NCI-H1417 (cell line): ENCODE measurements at places on chromosomes 3 and 15.

DNA sequence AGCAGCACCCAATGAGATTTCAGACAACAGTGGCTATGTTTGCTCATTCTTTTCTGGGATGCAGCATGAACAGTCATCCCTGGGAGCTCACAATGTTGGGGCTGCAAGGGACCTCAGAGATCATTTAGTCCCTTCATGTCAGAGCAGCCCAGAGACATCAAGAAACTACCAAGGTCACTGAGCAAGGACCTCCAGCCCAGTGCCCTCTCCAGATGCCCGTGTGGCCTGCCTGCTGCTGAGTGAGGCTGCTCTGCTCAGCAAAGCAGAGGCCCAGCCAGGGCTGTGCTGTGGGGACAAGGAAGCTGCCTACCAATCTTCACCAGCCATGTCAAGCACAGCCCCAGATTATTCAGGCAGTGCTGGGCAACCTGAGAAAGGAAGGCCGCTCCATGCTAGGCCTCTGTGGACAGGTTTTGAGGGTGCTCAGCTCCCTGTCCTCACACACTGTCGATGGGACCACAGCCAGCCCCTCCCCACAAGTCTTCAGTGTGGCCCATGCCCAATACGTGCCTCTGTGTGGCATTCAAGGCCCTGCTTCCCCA lies 99.7 kb downstream of the DAPK2 start:
- no peak for DNase-seq

- DNase-seq, result no peak
Observed at GRCh38 chr3:154969366-154969765, 110.8 kb upstream of the MME start.

DNA sequence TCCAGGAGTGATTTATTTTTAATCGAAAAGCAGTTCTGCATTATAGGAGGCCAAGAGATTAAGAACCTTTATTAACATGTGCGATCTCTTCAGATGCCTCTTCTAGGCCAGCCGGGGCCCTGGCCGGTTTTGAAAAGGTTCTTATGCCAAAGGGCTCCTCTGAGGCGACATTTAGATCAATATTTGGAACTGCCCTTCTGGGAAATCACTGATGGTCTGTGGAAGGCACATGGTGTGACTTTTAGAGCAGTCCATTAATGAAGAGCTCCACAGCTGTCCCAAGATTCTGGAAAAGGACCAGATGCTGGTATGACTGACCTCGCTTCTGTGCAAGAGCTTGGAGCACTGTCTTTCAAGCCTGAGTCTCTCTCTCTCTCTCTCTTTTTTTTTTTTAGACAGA lies 19.7 kb downstream of the MGLL start:
- DNase-seq, result no peak

- no peak for DNase-seq
Observed at GRCh38 chr3:57029924-57030323, 30.5 kb upstream of the SPATA12 start.

DNA sequence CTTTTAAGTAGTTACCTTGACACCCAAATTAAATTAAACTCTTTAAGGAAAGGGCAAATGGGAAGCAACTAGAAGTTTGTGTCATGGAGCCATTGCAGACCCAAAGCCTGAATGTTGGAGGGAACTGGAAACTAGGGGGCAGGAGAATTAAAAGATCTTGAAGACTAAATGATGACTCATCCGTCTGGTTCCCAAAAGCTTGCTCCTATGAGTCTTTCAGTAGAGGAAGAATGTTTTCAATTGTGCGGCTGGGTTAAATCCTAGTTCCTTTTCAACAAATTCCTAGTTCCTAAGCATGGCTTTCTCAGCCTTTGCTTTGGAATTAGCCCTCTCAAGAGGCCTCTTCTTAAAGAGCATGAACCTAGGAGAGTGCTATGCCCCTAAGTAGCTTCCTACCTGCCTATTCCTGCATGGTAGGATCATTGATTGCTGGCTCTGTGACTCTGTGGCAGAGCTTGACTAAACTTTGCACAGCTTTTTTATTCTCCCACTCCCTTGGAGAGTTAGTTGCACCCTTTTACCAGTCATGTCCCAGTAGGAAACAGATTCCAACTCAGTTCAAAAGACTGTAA lies 17.7 kb downstream of the CLEC3B start:
- no peak for DNase-seq

DNA sequence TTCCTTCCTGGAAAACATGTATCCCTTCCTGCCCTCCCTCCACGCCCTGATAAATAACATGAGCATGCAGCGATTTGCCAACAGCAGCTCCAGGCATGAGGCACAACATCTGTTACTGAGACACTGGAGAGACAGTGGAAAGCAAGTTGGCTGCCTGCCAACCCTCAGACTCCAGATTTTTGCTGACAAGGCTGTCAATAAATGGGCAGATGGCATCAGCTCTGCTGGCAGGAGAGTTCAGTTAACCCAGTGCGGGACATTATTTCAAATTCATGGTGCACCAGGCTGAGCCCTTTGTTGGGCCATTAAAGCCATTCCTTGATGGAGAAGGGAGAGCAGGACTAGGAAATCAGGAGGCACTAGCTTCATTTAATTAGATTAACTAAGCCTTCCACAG lies 293.3 kb downstream of the MEX3B start:
- peak; percentile 91 for DNase-seq

DNA sequence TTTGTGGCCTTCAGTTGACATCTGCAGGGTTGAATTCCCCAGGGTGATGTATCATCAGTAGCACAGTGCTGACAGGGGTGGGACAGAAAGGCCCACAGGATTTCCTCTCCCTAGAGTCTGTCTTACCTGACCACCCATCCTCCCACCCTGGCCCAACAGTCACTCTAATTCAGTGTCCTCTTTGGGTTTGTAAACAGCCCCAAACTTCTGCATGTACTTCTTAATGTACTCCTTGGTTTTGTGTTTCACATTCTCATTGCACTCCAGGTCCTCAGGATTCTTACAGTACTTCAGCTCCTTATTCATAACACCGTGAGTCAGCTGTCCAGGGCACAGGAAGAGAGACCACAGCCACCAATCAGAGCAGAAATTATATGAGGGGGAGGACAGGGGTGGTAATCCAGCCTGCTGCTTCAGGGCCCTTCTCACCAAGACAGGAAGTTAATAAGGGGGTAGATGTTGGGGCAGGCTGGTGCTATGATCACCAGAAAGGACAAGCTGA lies 37.5 kb downstream of the NBEAL2 start:
- no peak for DNase-seq

DNA sequence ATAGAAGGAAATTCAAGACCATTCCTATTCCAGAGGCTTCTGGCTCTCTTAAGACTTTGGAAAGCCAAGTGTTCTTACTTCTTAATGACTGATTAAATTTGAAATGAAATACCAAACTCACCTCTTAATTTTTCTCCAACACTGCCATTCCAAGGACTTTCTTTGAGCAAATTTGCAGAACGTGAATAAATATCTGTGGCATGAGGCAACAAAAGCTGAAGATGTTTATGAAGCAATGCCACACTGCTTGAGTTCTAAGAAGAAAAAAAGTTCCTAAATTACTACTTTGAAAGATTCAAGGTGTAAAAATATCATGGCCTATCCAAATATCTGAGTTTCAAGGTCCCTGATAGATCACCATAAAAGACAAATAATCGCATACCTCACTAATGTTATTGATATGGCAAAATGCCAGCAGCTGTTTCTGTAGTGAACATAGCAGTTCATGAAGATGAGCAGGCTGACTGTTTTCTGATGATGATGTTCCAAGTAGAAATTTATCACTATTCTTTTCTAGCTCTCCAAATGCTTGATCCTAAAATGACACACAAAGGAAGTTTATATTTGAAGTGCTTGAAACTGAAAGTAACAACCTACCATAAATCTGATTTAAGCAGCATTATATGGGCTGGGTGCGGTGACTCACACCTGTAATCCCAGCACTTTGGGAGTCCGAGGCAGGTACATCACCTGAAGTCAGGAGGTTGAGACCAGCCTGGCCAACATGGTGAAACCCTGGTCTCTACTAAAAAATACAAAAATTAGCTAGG lies 104.4 kb downstream of the HERC1 start:
- DNase-seq, result no peak

DNA sequence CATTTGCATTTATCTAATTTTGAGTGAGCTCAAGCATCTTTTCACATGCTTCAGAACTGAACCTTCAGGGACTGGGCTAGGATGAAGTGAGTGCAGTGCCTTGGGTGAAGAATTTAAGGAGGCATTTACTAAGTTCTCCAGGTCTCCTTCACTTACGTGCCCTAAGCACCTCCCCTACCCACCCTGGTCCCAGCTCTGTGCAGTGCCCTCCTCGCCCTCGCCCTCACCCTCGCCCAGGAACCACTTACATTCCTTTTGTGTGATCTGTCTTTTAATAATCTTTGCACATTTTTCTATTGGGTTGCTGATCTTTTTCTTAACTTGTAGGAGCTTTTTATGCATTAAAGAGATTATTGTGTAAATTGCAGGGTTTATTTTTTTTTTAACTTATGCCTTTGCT lies 322.6 kb downstream of the THSD4 start:
- DNase-seq, result no peak

GRCh38 chr3:32960404-32961170 lies 9.1 kb downstream of the CCR4 start:
- DNase-seq, result no peak

- no peak for DNase-seq
Observed at GRCh38 chr3:155658006-155658405, 86.9 kb downstream of the PLCH1 start.

- no peak for DNase-seq
Observed at GRCh38 chr15:66389098-66389858, 2.6 kb downstream of the MAP2K1 start.

DNA sequence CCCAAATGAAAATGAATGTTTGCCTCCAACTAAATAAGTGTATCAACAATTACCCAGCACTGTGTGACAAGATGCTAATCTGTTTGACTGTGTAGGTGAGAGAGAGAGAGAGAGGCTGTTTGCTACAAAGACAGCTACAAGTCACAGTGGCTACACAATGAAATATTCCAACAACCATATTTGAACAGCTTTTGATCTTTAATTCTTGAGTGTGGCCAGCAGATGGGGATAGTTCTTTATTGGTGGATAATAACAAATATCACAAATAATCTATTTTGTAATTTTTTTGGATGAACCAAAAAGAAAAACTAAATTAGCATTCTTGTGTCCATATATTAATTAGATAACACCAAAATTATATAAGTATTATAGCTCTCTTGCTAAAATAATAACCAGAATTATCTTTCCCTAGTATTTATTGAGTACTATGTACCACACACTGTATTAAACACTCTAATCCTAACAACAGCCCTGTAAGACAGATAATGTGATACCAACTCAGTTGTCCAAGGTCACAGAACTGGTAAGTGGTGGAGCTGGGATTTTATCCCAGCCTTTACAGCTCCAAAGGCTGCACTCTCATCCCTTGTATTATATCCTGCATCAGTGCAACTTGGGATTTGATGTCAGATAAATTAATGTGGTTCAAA lies 61.9 kb upstream of the C3orf80 start:
- peak; percentile 12 for DNase-seq

DNA sequence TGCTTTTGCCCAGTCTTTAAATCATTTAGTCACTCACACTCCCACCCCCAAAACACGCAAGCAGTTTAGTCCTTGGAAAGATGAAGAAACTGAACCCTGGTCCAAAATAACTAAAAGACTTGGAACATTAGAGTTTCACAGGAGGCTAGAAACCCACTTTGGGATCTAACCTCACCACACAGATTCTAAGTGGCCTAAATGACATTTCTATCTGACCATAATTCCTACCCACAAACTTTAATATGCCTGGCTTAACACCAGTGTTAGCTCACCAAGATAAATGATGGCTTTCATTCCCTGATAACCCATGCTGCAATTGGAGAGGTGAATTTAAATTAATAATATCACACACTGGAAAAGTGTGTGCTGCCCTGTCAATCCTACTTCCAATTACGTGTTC lies 295.3 kb upstream of the UBE2E2 start:
- DNase-seq, result no peak

DNA sequence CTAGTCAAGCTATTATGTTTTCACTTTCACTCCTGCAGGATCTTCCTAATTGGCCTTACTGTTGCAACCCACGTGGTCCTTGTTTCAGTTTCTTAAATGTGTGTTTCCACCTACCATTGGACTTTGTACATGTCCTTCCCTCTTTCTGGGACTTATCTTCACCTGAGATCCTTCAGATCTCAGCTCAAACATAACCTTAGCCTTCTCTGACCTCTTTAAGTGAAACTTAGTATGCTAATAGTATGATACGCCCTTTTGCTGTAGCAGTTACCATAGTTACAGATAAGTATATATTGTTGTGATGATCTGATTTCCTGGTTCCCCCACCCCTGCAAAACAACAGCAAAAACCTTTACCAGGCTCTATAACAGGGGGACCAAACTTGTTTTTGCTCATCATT lies 35.2 kb downstream of the U2SURP start:
- no peak for DNase-seq

DNA sequence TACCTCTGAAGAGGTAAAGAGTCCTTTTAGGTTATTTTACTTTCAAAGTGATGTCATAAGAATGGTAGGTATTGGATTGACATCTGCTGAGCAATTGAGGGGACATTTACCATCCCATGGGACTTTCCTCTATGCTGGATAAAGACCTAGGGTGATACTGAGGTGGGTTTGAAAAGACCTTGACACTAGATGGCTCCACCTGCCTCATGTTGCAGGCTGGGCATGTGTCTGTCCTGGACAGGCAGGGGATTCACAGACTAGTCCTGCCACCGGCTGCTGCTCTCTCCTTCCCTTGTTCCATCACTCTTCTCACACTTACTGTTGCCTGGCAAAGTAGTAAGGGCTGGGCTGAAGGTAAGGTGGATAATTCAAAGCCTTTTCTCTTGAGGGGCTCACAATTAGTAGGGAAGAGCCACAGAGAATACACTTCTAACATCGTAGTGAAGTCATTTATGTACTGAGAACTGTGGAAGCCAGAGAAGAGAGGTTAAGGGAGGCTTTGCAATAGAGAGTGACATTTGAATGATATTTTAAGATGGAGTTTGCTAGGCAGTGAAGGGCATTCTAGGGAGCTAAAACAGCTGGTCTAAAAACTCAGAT lies 27.7 kb downstream of the TRAK1 start:
- DNase-seq, result no peak

DNA sequence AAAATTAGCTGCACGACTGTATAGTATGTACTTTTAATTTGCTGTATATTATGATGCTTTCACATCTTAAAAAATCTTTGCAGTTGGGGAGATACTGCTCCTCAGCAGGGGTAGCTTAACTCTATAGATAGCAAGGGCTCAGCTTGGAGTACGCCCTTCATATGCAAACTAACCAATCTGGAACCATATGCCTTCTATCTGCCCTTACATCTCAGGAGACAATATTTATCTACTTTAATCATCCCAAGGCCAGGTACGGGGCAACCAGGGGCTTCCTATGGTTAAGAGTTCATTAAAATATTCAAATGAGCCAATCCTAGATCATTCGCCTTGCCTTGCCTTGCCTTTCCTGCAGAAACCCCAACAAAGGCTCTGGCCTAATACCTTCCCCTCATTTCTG lies 204.1 kb upstream of the ZBTB20 start:
- no peak for DNase-seq

GRCh38 chr3:178900029-178900646 lies 171.5 kb downstream of the ZMAT3 start:
- peak; percentile 70 for DNase-seq

GRCh38 chr3:52693071-52693470 lies 7.2 kb downstream of the GNL3 start:
- DNase-seq, result no peak

GRCh38 chr3:192827208-192827607 lies 90.4 kb downstream of the MB21D2 start:
- DNase-seq, result no peak

GRCh38 chr15:63605036-63605435 lies 7.8 kb downstream of the FBXL22 start:
- no peak for DNase-seq

GRCh38 chr3:197613199-197613598 lies 57.4 kb upstream of the BDH1 start:
- DNase-seq, result no peak
